ENCODE measurements at places on chromosomes 7 and 10.

DNA sequence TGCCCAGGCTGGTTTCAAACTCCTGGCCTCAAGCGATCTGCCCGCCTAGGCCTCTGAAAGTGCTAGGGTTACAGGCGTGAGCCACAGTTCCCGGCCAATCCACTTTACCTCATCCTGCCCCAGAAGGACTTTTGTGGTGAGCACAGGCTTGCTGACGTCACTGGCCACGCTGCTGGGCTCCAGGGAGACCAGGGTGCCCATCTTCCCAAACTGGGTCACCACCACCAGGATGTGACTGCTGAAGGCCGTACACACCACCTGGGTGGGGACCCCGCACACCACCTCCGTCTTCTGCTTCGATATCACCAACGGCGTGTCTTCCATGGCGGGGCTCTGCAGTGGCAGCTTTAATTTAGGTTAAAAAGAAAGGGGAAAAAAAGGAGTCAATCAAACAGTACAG is 816 bp downstream of the PSMG3 start:
- no peak for DNase-seq

- DNase-seq = no peak
These were observed 166.4 kb upstream of the ADO start for GRCh38 chr10:62638062-62638477.

GRCh38 chr7:130987092-130987491 is 253.1 kb upstream of the KLF14 start:
- DNase-seq = no peak

GRCh38 chr7:100221767-100222444 is 2.2 kb downstream of the PVRIG start:
- DNase-seq = no peak

DNA sequence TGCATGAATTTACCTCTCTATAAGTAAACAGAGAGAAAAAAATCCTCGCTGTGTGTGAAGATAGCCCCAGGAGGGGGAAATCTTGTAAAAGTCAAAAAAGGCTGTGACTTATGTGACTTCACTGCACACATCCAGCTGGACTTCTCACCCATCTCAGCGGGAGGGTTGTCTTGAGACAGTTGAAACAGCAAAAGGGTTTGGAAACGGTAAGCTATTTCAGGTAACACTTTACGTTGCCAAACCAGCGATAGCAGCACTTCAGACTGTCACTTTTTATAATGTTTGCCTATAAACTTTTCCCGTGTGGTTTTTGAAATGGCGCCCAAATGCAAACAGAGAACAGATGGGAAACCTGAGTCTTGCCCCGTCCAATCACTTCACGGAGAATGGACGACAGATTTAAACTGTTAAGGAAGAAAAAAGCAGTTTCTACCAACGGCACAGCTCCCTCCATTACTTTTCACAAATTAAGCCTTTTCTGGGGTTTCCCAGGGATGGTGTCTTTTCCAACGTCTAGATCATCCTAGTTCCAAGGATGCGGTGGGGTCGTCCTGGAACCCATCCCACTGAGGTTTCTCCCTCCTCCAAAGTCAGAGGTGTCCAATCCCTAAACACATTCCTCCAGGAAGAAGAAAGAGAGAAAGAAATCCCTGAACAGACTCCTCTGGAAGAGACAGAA is 25.2 kb downstream of the FGFR2 start:
- no peak for DNase-seq

Data from NCI-H774 (cell line).